Activated CD4-positive, CD25-positive, alpha-beta regulatory T cell (primary cell): ENCODE measurements at places on chromosomes 5 and 9.

- DNase-seq: no peak
These were observed 372.0 kb downstream of the CDH10 start for GRCh38 chr5:24272741-24273140.

GRCh38 chr5:2378108-2378507 lies 373.4 kb downstream of the IRX2 start:
- no peak for DNase-seq

- no peak for DNase-seq
These were observed 12.6 kb downstream of the UNC5A start for GRCh38 chr5:176822793-176823481.

DNA sequence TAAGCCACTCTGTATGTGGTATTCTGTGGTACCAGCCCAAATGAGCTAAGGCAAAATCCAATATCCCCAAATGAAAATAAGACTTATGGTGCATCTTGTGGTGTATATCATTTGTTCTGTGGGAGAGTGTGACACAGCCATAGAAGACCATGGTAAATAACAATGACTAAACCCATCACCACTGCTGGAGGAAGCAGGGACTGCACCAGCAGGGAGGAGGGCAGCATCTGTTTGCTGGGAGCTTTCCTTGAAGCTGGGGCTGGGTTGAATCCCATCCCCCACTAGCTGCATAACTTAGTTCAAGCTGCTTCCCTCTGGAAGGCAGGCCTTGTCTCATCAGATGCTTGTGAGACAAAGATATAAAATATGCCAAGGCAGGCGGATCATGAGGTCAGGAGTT lies 14.2 kb downstream of the GADD45G start:
- no peak for DNase-seq

DNA sequence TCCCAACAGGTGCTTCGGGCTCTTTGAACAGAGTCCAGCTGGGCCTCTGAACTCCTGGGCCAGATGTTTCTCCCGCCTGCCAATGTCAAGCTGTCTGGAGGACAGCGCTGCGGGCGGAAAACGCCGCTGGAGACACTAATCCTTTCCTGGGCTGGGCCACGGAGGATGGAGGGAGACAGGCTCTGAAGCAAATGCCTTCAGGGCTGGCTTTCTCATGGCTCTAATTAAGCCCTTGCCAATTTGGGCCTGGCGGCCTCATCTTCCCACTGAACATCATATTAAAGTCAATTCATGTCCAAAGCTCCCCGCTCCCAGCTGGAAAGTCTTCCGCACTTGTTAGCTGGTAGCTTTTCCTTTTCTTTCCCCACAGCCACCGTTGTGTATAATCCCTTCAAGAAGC lies 72.7 kb downstream of the NTNG2 start:
- no peak for DNase-seq

DNA sequence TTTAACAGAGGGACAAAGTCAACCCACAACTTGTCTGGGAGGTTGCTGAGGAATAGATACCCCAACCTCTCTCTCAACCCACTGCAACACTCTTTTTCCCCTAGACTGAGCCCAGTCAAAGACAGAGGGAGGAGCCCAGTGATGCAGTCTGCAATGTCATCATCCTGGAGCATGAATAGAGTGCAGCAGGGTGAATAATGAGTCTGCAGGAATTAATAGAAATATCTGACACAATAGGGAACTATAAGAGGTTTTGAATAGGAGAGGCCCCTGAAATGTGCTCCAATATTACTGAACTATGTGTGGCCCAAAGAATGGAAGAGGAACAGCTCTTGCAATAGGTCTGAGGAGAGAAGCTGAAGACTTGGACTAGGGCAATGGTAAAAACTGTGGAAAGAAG lies 59.1 kb downstream of the PDCD1LG2 start:
- no peak for DNase-seq

GRCh38 chr5:35182910-35183535 lies 47.3 kb downstream of the PRLR start:
- no peak for DNase-seq

- DNase-seq: no peak
These were observed 66.7 kb downstream of the TRIO start for GRCh38 chr5:14209836-14210235.

GRCh38 chr9:128218518-128219389 lies 15.6 kb downstream of the DNM1 start:
- DNase-seq: peak; percentile 87

GRCh38 chr5:135642488-135642870 lies 63.7 kb upstream of the CXCL14 start:
- DNase-seq: no peak

DNA sequence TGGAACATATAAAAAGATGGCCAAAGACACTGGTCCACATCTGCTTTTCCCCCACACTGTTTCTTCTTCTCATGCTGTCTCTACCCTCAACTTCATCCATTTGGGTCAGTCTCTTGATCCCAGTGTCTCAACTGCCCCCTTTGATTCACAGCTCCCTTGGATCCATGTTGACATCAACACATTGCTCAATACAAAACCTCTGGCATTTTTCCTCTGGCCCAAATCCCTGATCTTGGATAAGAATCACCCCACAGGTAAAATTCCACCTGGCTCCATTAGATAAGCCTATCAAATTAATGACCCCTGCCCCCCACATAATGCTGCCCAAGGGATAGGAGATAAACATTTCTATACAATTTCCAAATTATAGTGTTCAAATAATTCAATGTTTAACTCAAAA lies 229.8 kb downstream of the TLE1 start:
- no peak for DNase-seq
